ENCODE measurements at places on chromosomes 3 and 15. TPM values are rescaled to one million over a fixed set of nuclear protein-coding genes. Genes with fewer than 3 reads are reported as not detected.

DNA sequence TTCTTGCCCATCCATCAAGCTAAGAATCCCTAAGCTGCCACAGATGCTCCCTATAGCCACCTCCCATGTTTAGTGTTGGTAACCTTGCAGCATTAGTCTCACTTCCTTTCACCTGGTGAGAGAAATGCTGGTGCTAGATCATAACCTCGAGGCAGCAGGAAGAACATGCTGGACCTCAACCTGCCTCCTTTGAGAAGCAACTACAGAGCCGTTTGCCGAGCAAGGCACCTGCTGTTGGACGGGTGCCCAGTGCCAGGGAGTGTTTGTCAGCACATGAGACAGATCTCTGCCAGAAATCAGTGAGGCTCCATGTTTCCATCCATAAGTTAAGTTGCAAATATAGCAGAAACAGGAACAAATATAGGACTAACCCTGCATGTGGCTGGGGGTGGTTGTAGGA, 955.7 kb downstream of the TUSC7 start:
- no peaks in the 10 kb centered on the region for H3K36me3 ChIP-seq
- no peak overlapping the region for H3K4me3 ChIP-seq
- H3K27me3 ChIP-seq = no peaks in the 10 kb centered on the region
- no peak for DNase-seq
- no peaks in the 10 kb centered on the region for H3K4me1 ChIP-seq
- no peak overlapping the region for H3K27ac ChIP-seq

Gene AADACL2
- total RNA-seq = not detected

Gene GHSR
- total RNA-seq = not detected

Gene IL5RA
- 0.99 TPM for total RNA-seq

Gene RAD51
- 0.64 TPM for total RNA-seq

GRCh38 chr3:27985369-27986035, 255.9 kb upstream of the CMC1 start:
- H3K27ac ChIP-seq = no peak overlapping the region
- no peak overlapping the region for H3K4me3 ChIP-seq
- no peaks in the 10 kb centered on the region for H3K36me3 ChIP-seq
- H3K27me3 ChIP-seq = no peaks in the 10 kb centered on the region

Gene CCR9
- 7.4 TPM for total RNA-seq

GRCh38 chr3:157573780-157574378, 70.7 kb upstream of the VEPH1 start:
- peaks cover 10% of the 10 kb centered on the region for H3K27me3 ChIP-seq
- no peaks in the 10 kb centered on the region for H3K4me1 ChIP-seq

- no peaks in the 10 kb centered on the region for H3K27me3 ChIP-seq
- H3K4me3 ChIP-seq = no peak overlapping the region
- no peak for DNase-seq
- H3K4me1 ChIP-seq = no peaks in the 10 kb centered on the region
- no peaks in the 10 kb centered on the region for H3K36me3 ChIP-seq
- no peak overlapping the region for H3K27ac ChIP-seq
These were observed 767.3 kb downstream of the GBE1 start for GRCh38 chr3:80994085-80994665.

DNA sequence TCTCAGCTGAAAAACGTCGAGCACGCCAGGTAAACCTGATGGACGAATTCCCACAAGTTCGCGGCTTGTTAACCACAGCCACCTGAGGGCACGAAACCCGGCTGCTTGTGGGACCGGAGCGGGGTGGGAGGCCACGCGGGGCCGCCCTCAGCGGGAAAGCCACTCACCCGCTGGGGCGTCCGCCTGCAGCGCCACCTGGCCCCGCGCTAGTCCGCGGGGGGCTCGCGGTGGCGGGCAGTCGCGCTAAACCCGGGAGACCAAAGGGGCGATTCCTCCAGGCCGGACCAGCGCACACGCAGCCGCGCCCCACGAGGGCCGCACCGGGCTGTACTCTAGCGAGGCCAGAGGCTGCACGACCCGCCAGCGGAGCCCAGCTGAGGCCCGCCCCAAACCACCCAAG, 15.7 kb upstream of the CFAP161 start:
- no peak for DNase-seq
- no peaks in the 10 kb centered on the region for H3K4me1 ChIP-seq
- peaks cover 23% of the 10 kb centered on the region for H3K27me3 ChIP-seq
- H3K4me3 ChIP-seq = no peak overlapping the region
- H3K36me3 ChIP-seq = no peaks in the 10 kb centered on the region

Gene PRSS50
- not detected for total RNA-seq

DNA sequence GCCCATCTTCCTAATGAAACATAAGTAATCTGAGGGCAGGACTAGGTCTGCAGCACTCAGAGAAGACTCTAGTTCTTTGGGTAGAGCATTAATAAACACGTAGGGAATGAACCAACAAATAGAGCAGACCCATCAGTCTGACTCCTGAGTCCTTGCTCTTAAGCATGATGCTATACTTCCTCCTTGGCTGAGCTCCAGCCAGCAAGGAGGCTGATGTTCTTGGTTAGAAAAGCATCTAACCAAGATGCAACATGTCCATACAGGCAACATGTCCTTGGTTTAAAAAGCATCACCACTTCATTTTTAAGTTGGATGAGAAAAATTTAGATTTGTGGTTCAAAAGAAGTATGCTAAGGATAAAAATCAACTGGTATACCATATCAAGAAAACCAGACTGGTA, 8.5 kb upstream of the MYH15 start:
- no peak overlapping the region for H3K4me3 ChIP-seq
- H3K36me3 ChIP-seq = no peaks in the 10 kb centered on the region
- no peaks in the 10 kb centered on the region for H3K4me1 ChIP-seq
- DNase-seq = no peak
- no peak overlapping the region for H3K27ac ChIP-seq
- H3K27me3 ChIP-seq = no peaks in the 10 kb centered on the region

Gene CLDN18
- not detected for total RNA-seq

GRCh38 chr3:108862865-108863798, 40.5 kb downstream of the TRAT1 start:
- H3K27ac ChIP-seq = peak overlapping the region; percentile 30
- H3K27me3 ChIP-seq = no peaks in the 10 kb centered on the region
- DNase-seq = peak; percentile 49
- H3K4me3 ChIP-seq = no peak overlapping the region
- peaks cover 18% of the 10 kb centered on the region for H3K4me1 ChIP-seq

- no peaks in the 10 kb centered on the region for H3K27me3 ChIP-seq
- no peaks in the 10 kb centered on the region for H3K4me1 ChIP-seq
- H3K36me3 ChIP-seq = no peaks in the 10 kb centered on the region
- H3K27ac ChIP-seq = no peak overlapping the region
These were observed 109.2 kb downstream of the EPHB1 start for GRCh38 chr3:134904241-134904771.

Gene C2CD4B
- 0.20 TPM for total RNA-seq

- H3K27me3 ChIP-seq = no peaks in the 10 kb centered on the region
- H3K4me1 ChIP-seq = no peaks in the 10 kb centered on the region
- H3K27ac ChIP-seq = no peak overlapping the region
- H3K36me3 ChIP-seq = no peaks in the 10 kb centered on the region
These were observed 74.6 kb upstream of the FGF12 start for GRCh38 chr3:192801985-192802384.

- H3K27me3 ChIP-seq = no peaks in the 10 kb centered on the region
- H3K4me1 ChIP-seq = no peaks in the 10 kb centered on the region
- no peak overlapping the region for H3K4me3 ChIP-seq
- peaks cover 54% of the 10 kb centered on the region for H3K36me3 ChIP-seq
These were observed 44.4 kb downstream of the MFN1 start for GRCh38 chr3:179391906-179392305.

DNA sequence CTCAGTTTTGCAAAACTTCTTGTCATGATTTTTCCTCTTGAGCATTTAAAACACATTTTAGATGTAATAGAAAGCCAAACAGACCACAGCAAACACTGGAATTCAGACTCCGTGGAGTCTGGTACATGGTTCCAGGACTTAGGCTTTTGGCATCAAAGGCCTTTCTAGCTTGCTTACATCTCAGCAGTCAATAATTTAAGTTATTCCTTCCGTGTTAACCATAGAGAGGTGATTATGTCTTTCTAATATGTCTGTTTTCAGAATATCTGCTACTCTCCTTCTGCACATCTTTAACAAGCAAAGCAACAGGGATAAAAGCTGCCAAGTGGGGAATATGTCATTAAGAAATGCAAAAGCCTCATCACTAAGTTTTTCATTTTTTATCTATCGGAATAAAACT, 171.7 kb upstream of the CRBN start:
- H3K27ac ChIP-seq = no peak overlapping the region
- H3K4me3 ChIP-seq = no peak overlapping the region
- no peaks in the 10 kb centered on the region for H3K4me1 ChIP-seq
- no peaks in the 10 kb centered on the region for H3K36me3 ChIP-seq
- H3K27me3 ChIP-seq = no peaks in the 10 kb centered on the region

DNA sequence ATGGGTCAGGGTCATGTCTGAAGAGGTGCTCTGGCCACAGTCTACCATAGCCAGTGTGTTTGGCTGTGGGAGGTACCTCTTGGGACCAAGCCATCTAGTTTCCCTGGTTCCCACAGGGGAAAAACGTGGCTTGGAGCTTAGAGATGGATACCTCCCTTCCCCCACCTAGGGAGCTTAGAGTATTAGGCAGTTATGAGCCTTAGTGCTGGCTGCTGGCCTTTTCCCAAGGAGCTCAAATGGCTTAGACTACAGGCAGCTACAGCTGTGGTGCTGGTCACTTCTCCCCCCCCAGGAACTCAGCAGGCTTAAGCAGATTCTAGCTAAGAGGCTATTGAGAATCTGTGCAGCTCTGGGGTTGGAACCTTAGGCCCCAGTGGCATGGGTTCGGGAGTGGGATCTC, 591.2 kb downstream of the NSUN3 start:
- H3K27me3 ChIP-seq = no peaks in the 10 kb centered on the region
- H3K4me1 ChIP-seq = no peaks in the 10 kb centered on the region
- DNase-seq = no peak
- no peak overlapping the region for H3K4me3 ChIP-seq

DNA sequence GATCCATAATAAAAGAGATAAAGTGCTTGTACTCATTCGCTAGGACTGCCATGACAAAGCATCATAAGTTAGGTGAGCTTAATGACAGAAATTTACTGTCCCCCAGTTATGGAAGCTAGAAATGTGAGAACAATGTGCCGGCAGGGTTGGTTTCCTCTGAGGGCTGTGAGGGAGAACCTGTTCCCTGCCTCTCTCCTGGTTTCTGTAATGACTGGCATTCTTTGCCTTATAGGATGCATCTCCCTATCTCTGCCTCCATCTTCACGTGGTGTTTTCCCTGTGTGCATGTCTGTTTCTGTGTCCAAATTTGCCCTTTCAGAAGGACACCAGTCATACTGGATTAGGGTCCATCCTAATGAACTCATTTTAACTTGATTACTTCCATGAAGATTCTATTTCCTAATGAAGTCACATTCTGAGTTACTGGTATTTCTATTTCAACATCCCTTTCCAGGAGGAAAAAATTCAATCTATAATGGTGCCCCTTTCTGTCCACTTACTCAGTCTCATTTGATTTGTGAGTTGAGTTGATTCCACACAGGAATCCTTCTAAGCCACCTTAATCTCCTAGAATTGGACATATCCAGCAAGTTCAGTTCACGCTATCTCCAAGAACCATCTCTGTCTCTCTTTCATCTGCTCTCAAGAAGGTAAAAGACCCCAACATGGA, 71.2 kb upstream of the LIPC start:
- H3K4me1 ChIP-seq = peaks cover 29% of the 10 kb centered on the region
- H3K27ac ChIP-seq = no peak overlapping the region
- H3K4me3 ChIP-seq = no peak overlapping the region
- no peaks in the 10 kb centered on the region for H3K36me3 ChIP-seq

DNA sequence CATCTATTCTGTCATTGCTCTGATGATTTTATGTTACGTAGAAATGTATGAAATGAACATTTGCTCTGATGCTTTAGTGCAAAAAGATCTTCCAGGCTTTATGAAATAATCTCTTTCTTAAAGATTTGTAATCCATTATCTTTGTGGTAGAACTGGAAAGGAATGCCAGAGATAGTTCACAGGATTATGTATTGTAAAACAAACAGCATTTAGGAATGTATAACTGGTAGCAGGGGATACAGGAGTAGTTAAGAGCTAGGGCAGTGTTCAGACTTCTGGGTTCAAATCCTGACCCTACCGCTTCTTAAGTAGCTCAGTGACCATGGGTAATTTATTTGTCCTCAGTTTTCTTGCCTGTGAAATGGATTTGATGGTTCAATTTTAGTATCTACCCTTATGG, 429.8 kb upstream of the TPM1 start:
- no peak overlapping the region for H3K4me3 ChIP-seq
- no peaks in the 10 kb centered on the region for H3K4me1 ChIP-seq
- no peak for DNase-seq
- no peaks in the 10 kb centered on the region for H3K36me3 ChIP-seq
- H3K27me3 ChIP-seq = no peaks in the 10 kb centered on the region

Gene PHLDB2
- 6.0 TPM for total RNA-seq

GRCh38 chr15:101434032-101434920, 55.2 kb downstream of the PCSK6 start:
- H3K4me1 ChIP-seq = no peaks in the 10 kb centered on the region
- no peak for DNase-seq
- H3K27ac ChIP-seq = no peak overlapping the region
- no peak overlapping the region for H3K4me3 ChIP-seq
- H3K27me3 ChIP-seq = peaks cover 7% of the 10 kb centered on the region

Gene MST1
- total RNA-seq = 7.8 TPM

DNA sequence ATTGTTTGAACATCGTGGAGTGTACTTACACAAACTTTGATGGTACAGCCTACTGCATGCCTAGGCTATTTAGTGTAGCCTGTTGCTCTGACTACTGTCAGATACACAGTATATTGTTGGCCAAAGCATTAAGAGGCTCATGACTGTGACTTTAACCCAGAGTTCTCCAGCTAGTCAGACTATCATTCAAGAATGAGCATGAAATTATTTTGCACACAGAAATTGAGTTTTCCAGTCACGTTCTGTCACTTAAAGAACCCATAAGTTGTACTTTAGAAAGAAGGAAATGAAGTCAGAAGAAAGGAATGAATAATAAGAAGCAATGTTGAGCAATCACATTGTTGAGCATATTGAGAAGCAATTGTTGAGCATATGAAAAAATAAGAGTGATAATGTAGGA, 37.6 kb upstream of the SLC22A13 start:
- H3K4me3 ChIP-seq = no peak overlapping the region
- no peaks in the 10 kb centered on the region for H3K27me3 ChIP-seq
- no peaks in the 10 kb centered on the region for H3K4me1 ChIP-seq
- DNase-seq = no peak

All from CD4-positive, alpha-beta T cell (primary cell).